ENCODE measurements at places on chromosomes 1 and 21.
A peak's percentile ranks its signal among the peaks of the same experiment; 100 is the strongest.

- DNase-seq: no peak
These were observed 103.4 kb upstream of the ZNF678 start for GRCh38 chr1:227459977-227460376.

DNA sequence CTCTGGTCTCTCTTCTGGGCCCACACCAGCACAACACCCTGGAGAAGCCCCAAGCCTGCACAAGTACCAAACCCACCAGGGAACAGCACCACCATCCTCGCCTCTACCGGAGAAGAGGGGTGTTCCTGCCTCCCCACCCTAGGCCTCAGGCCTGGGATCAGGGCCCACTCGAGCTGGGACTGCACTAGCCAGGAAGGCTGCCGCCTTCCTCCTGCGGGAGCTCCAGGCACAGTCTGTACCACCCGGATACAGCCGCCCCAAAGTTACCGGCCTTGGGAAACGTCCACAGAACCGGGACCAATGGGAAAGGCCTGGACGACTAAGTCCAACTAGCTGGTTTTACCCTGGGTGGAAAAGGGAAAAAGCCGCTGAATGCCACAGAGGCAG is 3.4 kb downstream of the TAL1 start:
- no peak for DNase-seq

DNA sequence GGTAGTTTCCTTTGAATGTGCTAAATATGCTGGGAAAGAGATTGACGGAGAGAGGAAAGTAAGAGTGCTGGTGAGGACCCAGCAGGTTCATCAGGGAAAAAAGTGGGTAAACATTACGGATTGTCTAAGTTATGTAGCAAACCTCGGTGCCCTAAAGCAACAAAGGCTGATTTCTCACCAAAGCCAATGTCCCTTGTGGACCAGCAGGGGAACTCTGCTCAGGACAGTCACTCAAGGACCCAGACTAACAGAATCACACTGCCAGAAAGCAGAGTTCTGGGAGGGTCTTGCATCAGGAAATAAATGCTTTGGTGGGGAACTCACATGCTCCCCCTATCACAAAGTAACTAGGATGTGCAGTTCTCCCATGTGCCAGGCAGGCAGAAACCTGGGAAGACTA is 1.7 kb upstream of the IKBKE start:
- no peak for DNase-seq

GRCh38 chr21:41647806-41648561 is 118.9 kb downstream of the RIPK4 start:
- no peak for DNase-seq

DNA sequence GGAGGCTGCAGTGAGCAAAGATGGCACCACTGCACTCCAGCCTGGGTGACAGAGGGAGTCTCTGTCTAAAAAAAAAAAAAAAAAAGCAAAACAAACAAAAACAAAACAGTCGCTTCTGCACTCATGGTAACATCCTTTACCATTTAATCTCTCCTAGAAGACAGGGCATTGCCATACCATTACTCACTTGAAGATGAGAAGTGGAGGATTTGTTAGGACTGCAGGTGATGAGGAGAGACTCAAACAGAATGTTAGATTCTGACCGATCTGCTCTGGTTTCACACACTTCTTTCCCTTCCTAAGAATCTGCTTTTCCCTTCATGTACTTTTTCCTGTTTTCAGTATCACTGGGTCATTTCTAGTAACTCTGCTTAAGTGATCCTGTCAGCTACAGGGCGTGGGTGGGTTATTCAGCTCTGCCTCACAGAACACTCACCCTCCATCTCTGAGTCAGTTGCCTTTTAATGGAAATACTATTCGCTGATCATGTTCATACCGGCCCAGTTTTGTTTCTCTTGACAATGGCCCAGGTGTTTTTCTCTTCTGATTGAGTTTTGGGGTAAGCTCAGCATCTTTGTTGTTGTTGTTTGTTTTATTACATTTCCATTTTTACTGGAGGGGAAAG is 148.0 kb upstream of the ERG start:
- DNase-seq: no peak

DNA sequence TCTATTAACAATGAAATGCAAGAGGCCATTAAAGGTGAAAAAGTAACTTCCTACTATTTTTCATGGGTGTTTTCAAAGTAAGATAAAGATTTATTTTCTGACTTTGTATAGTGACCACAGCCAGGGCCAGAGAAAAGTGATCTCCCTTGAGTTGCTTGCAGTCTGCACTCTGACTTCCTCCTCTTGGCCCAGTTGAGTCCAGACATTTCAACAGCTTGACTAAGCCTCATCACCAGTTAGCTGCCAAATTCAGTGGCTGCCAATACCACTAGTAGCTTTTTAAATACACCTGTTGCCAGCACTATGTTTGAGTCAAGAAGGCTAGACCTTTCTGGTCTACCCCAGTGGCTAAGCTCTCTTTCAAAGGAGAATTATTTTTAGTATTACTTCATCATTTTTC is 3.7 kb upstream of the NEK7 start:
- no peak for DNase-seq

GRCh38 chr1:25462732-25463131 is 32.0 kb downstream of the MACO1 start:
- DNase-seq: no peak

GRCh38 chr1:1025730-1026129 is 5.8 kb downstream of the AGRN start:
- DNase-seq: no peak

DNA sequence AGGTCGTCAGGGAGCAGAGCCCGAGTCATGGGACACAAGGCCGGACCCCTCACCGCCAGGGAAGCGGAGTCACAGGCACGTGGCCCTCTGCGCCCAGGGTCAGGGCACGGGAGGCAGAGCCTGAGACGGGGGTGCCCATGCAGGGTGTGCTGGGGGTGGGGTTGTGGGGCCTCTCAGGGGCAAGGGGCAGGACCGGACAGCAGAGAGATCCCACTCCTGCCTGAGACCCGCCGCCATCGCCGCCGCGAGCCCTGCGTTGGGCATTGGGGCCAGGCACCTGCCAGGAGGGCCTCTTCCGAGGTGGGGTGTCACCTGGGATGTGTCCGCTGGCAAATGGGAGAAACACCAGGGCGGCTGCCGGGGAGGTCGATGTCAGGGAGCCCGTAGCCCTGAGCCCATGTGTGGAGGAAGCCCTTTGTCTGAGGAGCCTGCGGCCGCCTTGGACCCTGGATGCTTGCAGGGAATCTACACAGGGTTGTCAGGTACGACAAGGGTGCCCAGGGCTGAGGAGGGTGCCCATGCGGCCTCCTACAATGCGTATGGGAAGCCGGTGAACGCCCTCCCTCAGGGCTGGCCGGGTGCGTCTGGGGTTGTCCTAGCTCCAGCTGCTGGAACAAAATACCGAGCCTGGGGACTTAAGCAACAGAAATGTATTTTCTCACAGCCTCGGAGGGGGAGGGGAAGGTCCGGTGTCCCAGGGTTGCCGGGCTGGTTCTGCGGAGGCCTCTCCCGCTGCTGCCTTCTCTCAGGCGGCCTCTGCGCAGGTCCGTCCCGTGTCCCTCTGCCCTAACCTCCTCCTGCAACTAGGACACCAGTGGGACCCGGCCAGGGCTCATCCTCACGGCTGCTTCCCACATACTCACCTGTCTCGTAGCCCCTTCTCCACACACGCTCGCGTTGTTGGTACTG is 16.4 kb upstream of the C1orf159 start:
- peak; percentile 62 for DNase-seq

GRCh38 chr1:30845237-30845903 is 63.2 kb downstream of the SDC3 start:
- no peak for DNase-seq

DNA sequence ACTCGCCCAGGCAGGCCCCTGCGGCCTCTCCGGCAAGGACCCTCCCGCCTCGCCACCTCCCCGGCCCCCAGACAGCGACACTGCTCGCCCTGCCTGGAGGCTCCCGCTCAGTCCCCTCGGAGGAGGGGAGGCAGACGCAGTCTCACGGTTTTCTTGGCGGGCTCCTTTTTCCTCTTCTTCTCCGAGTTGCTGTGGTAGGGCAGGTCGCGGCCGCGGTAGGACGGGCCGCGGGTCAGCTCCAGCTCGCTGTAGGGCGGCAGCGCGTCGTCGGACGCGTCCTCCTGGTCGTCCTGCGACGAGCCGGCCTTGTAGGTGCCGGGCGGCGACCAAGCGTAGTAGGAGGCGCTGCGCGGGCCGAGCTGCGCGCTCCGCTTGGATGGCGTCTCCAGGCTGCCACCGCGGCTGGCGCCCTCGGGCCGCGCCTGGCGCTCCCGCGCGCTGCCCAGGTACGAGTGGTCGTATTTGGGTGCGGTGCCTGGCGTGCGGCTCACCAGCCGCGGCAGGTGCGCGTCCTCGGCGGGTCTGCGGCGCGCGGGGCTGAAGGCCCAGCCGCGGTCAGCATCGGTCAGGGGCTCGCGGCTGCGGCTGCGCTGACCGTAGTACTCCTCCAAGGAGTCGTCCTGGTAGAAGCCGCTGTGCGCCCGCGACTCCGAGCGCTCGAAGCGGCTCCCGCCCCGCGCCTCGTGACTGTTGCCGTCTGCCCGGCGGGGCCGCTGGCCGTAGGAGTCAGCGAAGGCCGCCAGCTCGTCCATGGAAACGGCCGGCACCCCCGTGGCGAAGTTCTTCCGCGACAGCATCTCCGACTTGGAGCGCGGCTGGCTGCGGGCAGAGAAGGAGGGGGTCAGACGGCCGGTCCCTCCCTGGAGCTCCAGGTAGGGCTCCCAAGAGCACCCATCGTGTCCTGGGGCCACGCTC is 44.8 kb upstream of the TADA1 start:
- peak; percentile 73 for DNase-seq

GRCh38 chr21:33479679-33480480 is at the start of gene TMEM50B:
Gene TMEM50B (minus strand): TSS chr21:33479974. CDS start chr21:33468885, 11,089 bp downstream.
- DNase-seq: peak; percentile 96

GRCh38 chr1:45410850-45411509 is 70.7 kb upstream of the MUTYH start:
- no peak for DNase-seq
